ENCODE measurements at places on chromosomes 2 and 18.

DNA sequence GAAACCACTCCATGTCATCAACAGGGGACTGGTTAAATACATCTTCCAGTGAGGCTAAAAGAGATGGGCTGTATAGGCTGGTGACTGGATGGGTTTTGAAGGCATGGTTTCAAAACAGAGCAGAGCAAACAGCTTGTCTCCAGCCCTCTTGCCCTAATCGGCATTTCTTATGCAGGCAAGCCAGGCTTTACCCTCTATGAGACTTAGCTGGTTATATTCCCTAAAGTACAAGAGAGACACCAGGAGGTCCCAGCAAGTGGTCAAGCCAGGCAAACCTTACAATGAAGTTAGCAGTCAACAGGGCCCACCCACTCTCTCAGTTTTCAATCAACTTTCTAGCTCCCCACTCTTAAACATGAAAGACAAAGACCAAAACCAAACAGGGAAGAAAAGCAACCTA, 19.0 kb downstream of the OSBPL1A start:
- no peak for DNase-seq

- no peak for DNase-seq
Observed at GRCh38 chr2:212682937-212683336, 144.3 kb upstream of the ERBB4 start.

DNA sequence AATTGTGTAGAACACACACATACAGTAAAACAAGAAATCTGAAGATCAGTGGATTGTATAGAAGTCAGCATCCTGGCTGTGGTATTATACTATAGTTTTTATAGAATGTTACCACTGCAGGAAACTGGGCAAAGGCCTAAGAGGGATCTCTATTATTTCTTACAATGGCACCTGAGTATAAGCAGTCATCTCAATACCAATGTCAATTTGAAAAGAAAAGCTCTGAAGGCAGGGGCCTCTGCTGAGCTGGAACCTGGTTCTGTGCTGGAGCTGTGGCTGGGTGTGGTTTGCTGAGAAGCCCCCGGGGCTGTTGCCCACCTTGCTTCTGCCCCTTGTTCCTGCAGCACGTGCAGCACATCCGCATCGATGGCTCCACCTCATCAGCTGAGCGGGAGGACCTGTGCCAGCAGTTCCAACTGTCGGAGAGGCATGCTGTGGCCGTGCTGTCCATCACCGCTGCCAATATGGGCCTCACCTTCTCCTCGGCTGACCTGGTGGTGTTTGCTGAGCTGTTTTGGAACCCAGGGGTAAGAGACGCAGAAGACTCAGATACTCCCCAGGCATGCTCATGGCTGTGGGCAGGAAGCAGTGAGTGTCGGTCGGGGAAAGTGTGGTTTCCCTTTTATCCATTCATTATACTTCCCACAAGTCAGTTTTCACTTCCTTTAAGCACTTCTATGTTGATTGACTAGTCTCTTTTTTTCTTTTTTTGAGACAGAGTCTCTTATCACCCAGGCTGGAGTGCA, 23.5 kb upstream of the RPL37A start:
- DNase-seq: no peak

DNA sequence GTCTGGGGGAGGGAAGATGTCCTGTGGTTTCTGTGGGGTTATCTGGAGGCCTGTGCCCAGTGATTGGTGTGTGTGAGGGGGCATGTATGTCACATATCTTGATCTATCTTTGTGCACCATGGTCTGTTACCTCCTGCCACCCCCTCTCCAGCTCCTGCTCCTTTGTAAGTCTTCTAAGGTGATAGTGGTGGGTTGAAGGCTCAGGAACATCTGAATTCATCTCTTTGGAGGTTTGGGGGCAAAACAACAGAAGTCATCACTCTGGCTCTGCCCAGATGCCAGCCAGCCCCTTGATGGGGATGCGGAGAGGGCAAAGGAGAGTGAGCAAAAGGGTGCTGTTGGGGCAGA, 2.7 kb upstream of the WNT6 start:
- no peak for DNase-seq

- DNase-seq: peak; percentile 68
Observed at GRCh38 chr18:75207310-75208154, 1.4 kb downstream of the PTGR3 start.

DNA sequence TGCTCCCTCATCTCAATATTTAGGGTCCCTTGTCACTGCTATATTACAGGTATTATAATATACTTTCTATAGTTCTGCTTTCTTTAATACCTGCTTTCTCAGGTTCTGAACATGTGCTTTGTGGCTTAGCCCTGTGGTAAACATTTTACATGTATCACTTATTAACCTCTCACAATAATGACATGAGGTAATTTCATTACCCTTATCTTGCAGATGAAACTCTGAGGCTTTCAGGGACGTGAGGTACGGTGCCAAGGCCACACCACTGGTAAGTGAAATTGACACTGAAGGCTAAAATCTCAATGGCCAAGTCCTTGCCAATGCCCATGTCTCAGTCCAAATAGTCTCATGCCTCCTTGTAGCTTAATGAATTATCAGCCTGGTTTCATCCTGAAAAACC, 21.7 kb downstream of the LINC00305 start:
- no peak for DNase-seq

DNA sequence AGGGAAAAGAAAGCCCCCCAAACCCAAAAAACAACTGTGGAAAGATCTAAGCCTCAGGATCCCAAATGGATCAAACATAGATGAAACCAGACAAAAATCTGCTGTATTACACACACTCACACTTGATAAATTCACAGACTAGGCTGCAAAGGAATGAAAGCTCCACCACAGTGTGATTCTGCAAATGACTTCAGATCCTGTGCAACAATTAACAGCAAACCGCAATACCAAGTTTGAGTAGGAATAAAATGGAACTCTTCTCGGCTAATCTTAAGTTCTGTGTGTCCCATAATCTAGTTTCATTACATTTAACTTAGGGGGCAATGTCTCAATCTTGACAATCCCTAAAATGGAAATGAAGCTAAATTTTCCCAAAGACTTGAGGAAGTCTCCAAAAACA, 11.9 kb downstream of the CLK1 start:
- DNase-seq: no peak
